ENCODE measurements at places on chromosomes 7 and 10. TPM values are rescaled to one million over a fixed set of nuclear protein-coding genes. Genes with fewer than 3 reads are reported as not detected.

Gene GBX1
- total RNA-seq, result 2.4 TPM

Gene SCIN
- total RNA-seq, result not detected

Gene AKR1C2
- total RNA-seq, result 3.8 TPM

Gene TMEM229A
- total RNA-seq, result 10.9 TPM

Gene SPDYE5
- not detected for total RNA-seq

Gene TDRD1
- total RNA-seq, result not detected

Gene LEP
- not detected for total RNA-seq

Gene CUBN
- 2.2 TPM for total RNA-seq

DNA sequence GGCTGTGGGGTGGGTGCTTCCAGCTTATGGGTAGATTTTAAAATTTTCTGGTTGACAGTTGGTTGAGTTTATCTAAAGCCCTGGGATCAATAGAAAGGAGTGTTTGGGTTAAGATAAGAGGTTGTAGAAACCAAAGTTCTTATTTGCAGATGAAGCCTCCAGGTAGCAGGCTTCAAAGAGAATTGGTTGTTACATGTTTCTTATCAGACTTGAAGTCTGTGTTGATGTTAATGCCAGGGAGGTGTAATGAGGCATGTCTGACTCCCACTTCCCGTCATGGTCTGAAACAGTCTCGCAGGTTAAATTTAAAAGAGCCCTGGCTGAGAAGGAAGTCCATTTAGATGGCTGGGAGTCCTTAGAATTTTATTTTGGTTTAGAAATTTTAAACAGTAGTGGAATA lies 165.2 kb upstream of the TMEM72 start:
- DNase-seq, result no peak

DNA sequence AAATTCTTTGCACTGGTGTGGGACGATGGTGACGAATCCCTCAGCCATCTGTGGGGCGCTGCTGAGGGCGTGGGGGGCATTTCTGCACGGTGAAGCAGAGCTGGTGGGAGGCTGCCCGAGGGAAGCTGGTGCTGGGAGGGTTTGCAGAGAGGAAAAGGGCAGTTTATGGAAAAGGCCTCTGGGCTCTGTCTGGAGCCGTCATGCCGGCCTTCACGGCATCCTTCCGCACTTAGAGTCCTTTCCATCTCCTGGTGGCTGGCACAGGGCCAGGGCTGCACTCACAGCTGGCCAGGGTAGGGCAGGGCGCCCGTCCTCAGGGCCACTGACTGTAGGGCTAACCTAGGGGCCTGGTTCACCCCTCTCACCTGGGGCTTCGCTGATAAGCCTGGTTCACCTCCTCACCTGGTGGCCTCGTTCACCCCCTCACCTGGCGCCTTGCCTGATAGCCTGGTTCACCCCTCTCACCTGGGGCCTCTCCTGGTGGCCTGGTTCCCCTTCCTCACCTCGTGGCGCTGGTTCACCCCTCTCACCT lies 598 bp upstream of the AMZ1 start:
- no peak for DNase-seq

- no peak for DNase-seq
These were observed 27.6 kb upstream of the NEUROG3 start for GRCh38 chr10:69600761-69601330.

- DNase-seq, result no peak
These were observed 182.5 kb downstream of the SKAP2 start for GRCh38 chr7:26681819-26682418.

DNA sequence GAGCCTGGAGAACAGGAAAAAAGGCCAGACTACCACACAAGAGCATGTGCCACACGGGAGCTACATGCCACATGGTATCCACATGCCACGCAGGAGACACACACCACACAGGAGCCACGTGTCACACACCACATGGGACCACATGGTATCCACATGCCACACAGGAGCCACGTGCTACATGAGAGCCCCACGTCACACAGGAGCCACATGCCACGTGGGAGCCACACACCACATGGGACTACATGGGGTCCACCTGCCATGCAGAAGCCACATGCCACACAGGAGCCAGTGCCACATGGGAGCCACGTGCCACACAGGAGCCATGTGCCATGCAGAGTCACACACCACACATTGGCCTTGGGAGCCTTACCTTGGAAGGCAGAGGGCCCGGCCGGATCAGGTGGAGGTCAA lies 244.4 kb upstream of the PPP2R2D start:
- DNase-seq, result no peak

DNA sequence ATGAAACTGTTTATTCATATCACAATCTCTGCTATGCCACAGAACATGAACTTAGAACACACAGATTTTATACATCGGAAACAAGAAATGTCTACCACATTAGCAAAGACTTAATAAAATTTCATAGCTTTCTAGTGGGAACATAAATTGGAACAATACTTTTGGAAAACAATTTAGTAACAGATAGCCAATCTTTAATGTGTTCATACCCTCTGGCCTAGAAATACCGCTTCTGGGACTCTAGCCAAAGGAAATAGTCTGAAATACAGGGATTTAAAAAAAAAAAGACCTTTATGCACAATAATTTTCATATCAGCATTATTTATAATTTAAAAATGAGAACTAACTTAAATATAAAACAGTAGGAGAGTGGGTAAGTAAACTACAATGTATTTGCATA lies 168.5 kb downstream of the PLXNA4 start:
- no peak for DNase-seq

DNA sequence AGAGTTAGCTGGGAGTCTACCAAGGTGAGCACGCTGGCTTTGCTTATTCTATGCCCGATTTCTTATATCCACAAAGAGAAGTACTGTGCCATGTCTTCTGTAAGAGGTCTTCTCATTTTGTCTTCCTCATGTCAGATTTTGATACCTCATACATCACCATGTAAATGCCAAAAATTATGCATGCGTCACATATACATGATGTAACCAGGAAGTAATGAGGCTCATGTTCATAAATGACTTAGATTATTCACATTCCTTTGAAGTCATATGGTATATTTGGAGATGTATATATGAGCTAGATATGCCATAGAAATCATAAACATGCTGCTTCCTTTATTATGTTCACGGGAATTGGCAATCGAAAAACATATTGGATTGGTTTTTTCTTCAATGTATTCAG lies 97.7 kb upstream of the CELF2 start:
- DNase-seq, result no peak

DNA sequence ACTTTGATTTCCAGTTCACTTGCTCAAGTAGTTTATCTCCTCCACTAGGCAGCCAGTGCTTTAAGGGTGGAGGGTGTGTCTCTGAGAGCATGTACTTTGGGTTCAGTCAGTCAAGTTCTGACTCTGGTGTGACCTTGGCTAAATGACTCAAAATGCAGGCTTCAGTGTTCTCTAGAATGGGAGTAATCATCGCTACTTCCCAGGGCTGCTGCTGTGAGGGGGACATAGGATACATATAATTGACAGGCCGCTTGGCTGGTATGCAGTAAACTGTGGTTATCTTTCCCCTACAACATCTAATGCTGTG lies 3.5 kb downstream of the PTPRE start:
- no peak for DNase-seq

GRCh38 chr7:158758586-158759244 lies 54.1 kb upstream of the NCAPG2 start:
- DNase-seq, result no peak

- no peak for DNase-seq
These were observed 58.4 kb downstream of the NEURL1 start for GRCh38 chr10:103551619-103552602.

- no peak for DNase-seq
These were observed 94.9 kb downstream of the SVOPL start for GRCh38 chr7:138606236-138606635.

GRCh38 chr10:99938563-99938962 lies 71.2 kb downstream of the DNMBP start:
- DNase-seq, result no peak

- no peak for DNase-seq
These were observed 36.2 kb downstream of the CHST3 start for GRCh38 chr10:72000073-72001032.

GRCh38 chr7:131011976-131012375 lies 278.0 kb upstream of the KLF14 start:
- no peak for DNase-seq

GRCh38 chr7:108045154-108045553 lies 42.2 kb upstream of the LAMB1 start:
- DNase-seq, result no peak

DNA sequence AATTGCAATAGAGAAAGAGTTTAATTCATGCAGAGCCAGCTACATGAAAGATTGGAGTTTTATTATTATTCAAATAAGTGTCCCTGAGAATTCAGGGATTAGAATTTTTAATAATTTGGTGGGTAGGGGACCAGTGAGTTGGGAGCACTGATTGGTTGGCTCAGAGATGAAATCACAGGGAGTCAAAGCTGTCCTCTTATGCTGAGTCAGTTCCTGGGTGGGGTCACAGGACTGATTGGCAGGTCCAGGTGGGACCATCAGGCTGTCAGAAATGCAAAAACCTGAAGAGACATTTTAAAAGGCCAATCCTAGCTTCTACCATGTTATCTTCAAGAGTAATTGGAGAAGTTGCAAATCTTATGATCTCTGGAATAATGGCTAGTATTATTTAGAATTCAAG lies 56.0 kb upstream of the KAT6B start:
- no peak for DNase-seq

- DNase-seq, result no peak
These were observed 12.1 kb upstream of the NPFFR1 start for GRCh38 chr10:70295926-70296325.

- DNase-seq, result no peak
These were observed 66.4 kb downstream of the CDHR3 start for GRCh38 chr7:106029451-106029850.

GRCh38 chr7:131327049-131327625 lies 539 bp upstream of the MKLN1 start:
- no peak for DNase-seq

GRCh38 chr7:99642027-99642426 lies 25.3 kb downstream of the ZSCAN25 start:
- no peak for DNase-seq

GRCh38 chr10:71427246-71427645 lies 30.5 kb downstream of the CDH23 start:
- no peak for DNase-seq

GRCh38 chr10:51800121-51800520 lies 100.7 kb upstream of the CSTF2T start:
- no peak for DNase-seq

GRCh38 chr10:116815641-116816415 lies 33.5 kb upstream of the ENO4 start:
- DNase-seq, result no peak
